ENCODE measurements at places on chromosomes 4 and X.

DNA sequence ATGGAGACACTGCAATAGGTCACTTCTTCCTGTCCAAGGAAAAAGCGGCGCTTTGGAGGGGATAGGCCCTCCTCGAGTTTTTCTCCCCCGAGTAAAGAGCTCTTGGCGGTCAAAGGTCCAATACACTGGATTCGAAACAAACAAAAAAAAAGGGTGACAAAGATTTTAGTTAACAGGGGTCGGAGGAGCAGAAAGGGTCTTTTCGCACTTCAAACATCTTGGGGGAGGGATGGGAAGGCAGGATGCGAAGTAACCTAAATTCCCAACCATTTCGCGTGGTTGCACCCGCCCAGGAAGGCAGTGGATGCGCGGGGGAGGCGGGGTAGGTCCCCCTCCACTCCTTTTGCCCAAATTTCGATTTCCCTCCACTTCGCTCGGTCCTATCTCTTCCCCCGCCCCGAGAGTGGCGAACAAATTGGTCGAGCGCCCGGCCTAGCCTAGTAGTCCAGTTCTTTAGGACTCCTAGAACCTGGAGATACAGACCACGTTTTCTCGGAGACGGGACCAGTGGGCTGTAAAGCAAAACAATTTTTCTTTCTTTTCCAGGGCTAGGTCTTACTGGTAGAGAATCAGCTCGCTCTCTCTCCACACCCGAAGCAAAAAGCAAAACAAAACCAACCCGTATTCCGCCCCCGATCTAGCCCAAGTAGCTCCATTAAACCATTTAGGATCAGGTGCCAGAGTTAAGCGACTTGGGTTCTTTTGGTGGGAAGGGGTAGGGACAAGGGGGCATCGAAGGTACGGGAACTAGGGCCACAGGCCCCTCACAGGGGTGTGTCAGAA lies 2.0 kb upstream of the STAG2 start:
- no peak for DNase-seq

DNA sequence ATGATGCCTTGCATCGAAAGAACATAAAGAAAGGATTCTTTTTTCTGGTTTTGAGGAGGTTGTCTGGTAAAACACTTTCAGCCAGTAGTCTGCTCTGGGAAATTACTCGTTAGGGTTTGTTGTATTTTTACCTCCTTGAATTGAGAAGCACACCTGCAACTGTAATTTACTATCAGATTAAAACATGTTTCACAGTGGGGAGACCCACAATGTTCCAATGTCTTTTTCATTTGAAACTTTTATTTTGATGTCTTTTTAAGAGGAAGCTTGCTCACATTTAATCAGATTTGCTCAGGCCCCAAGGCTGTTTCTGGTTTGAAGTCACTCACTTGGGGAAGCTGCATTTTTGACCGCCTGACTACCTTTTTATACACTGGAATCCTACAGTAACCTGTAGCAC lies 12.0 kb downstream of the TMEM154 start:
- DNase-seq = no peak

DNA sequence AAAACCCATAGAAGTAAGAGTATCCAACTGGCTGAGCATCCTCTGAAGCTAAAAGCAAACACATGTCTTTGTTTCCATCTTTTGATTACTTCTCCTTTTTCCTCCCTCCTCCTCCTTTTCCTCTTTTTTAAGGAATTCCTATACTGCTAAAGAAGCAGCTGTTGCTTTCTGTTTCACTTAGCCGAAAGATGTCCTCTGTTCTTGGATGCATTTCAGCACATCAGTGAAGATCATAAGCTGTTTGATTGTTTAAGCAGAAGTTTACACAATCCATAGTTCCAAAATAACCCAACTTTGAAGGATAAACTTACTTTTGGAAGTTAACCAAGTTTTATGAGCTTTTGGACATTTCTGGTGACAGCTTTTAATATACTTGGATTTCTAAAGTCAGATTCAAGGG lies 55.1 kb upstream of the TNIP3 start:
- no peak for DNase-seq

GRCh38 chrX:102720237-102721168 lies at the start of gene GPRASP3:
Gene GPRASP3, plus strand, starts transcription at chrX:102720743. Its CDS starts 28,253 bp downstream, at chrX:102748996.
- peak; percentile 31 for DNase-seq

- DNase-seq = no peak
These were observed 145.4 kb downstream of the QDPR start for GRCh38 chr4:17366496-17366895.

- DNase-seq = no peak
These were observed 26.5 kb downstream of the RASSF6 start for GRCh38 chr4:73593631-73594241.
